ENCODE measurements at places on chromosomes 16 and 17. TPM values are rescaled to one million over a fixed set of nuclear protein-coding genes. Genes with fewer than 3 reads are reported as not detected.

Gene PGP
- total RNA-seq = 11.8 TPM

GRCh38 chr17:60161598-60162330, 12.0 kb downstream of the CA4 start:
- DNase-seq = no peak

DNA sequence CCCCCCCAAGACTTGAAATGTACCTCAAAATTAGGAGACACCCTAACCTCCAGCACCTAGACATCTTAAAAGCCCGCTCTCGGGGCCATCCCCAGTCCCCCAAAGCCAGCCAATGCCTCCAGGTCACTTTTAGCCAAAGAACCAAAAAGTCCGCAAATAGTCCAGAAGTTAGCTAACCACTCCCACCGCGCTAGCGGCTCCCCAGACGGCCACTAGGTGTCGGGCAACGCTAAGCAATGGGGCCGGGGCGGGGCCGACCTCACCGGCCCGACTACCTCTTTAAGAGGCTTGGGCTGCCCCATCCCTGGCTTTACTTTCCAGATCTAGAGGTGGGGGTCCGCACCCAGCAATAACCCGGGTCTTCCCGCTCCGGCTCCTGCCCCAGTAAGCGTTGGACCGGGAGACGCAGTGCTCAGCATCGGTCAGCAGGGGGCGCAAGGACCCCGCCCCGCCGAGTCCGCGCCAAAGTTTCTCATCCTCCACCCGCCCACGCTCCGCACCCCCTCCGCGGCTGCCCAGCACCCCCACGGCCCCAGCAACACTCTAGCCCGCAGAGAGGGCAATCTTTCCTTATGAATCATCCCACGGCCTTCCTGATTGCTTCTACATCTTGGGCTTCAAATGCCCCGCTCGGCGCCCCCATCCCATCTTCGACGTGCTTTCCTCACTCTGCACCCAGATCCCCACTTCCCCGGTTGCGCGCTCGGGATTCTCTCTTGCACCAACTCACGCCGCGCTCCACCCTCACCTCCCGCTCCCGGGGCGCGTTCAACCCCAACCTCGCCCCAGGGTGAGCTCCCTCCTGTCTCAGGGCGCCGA, 765 bp downstream of the COL1A1 start:
- peak; percentile 95 for DNase-seq

Gene ZP2
- total RNA-seq = not detected

Gene RNF112
- total RNA-seq = 3.9 TPM

- no peak for DNase-seq
These were observed 47.0 kb downstream of the CCDC182 start for GRCh38 chr17:57697891-57698711.

DNA sequence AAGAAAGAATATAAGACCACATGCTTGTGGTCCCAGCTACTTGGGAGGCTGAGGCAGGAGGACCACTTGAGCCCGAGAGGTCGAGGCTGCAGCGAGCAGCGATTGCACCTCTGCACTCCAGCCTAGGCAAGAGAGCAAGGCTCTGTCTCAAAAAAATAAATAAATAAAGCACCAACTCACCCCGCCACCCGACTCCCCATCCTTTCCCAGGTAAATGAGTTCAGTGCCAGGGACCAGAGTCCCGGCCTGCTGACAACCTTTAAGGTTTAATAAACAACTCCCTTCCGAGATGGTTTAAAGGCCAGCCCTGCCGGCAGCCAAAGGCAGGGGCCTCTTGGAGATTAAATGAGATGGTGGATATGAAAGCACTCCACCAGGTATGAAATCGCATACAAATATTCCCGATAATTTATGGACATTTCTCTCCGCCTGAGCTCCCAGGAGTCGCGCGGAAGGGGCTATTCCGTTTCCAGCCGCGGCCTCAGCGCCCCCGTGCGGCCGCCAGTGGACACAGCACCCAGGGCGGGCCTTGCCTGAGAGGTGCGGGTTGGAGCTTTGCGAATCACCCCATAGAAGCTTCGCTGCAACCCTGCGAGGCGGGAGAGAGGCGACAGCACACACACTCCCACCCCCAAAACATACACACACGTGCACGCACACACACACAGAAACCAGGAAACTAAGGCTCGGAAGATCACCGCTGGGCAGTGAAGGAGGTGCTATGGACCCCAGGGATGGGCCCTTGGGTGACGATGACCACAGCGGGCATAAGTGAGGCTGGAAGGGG, 4.0 kb upstream of the RPL38 start:
- DNase-seq = peak; percentile 93

DNA sequence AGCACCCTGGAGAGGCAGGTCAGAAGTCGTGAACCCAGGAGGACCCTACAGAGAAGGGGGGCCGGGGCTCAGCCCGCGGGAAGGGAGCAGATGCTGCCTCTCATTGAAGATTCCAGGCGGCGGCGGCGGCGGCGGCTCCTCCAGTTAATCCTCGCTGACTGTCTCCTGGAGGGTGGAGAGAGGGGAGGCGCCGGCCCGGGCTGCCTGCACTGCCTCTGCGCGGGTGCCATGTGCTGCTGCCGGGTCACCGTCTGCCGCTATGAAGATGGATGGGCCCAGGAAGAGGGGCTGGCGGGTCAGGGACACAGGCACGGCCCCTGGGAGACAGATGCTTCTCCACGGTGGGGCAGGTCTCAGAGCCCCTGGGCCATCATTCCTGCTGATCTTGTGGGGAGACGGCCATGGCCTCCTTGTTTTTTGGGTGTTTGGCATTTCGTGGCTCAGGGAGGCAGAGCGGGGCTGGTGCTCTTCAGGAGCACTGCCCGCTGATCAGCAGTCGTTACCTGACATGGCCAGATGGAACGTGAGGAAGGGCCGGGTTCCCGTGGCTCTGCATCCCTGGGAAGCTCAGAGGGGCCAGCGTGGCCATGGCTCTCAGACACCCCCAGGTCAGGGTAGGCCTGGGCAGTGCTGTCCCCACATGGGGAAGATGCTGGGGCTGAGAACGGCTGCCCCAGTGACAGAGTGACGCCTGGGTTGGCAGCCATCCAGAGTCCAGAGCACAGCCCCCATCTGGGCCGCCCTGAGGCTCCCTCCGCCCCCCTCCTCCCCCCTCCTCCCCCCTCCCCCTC, 36.1 kb downstream of the GINS2 start:
- DNase-seq = no peak

DNA sequence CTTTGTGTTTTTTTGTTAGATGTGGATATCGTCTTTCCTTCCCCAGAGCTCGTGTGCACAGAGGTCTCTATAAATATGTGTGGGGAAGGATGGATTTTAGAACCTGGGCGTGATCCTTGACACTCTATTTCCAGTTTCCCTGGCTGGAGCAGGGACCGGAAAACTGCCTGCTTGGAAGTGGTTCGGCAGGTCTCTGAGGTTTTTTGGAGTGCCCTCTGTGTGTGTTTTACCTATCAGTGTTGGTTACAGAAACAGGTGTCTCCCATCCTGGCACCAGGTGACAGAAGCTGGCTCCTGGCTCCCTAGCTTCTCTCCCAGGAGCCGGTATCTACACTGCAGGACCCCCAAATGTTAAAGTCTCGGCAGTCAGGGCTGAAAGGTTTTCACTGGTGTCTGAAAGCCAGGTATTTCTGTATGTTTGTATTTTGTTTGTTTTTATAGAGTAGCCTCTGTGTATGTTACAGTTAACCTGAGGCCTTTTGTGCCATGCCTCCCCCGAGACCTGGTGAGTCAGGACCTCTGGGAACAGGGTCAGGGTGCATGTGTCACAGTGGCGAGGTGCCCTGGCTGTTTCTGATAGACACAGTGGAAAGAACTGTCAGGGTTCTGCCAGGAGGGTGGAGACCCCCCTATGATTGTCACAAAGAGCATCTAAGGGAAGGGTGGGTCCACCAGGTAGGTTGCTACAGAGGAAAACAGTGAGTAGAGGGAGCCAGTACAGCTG, 31.3 kb downstream of the ZC3H18 start:
- no peak for DNase-seq
